ENCODE measurements at places on chromosomes 3 and 15.
A peak's percentile ranks its signal among the peaks of the same experiment; 100 is the strongest.

- DNase-seq, result no peak
Measured at GRCh38 chr15:31271224-31271635, 55.4 kb upstream of the KLF13 start.

DNA sequence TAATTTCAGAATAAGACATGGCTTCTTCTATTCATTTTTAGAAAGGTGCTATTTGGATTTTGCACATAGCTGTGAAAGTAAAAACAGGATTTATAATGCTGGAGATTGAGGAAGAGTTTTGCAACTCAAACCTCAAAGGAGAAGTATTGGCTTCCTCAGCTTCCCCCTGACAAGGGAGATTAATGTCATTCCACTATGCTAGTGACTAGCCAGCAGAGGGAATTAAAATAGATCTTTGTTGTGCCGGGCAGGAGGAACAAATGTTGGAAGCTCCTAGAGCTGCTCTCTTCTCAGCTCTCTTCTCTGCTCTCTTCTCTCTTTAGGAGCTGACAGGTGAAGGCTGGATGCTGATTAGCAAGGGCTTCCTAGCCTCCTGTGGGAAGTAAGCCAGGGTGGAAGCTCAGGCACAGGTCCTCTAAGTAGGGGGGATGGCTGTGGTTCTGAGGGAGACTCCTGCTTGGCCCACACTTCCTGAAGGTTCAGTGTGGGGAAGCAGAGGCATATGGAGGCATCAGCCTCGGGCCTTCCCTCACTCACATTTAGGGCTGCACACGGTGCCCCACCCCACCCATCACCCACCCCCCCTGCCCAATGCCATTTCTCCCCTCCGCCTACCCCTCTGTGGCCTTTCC is 29.6 kb downstream of the CX3CR1 start:
- DNase-seq, result no peak

DNA sequence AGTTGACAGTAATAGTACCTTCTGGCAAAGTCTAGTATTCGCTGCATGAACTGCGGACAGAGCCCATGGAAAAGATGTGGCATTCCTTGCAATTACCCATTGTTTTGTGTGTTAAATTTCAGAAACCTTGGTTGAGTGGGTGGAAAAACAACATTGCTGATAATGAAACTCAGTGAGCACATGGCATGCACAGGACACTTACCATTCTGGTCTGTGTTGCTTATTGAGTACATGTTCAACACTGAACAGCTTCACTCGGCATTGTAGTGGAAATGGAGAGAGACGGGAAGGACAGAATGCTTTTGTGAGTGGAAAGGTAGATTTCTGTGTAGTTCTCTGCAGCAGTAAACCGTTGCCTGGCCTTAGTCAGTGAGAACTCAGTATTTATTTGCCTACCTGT is 165.3 kb downstream of the FNDC3B start:
- DNase-seq, result no peak

- DNase-seq, result peak; percentile 40
Measured at GRCh38 chr15:40344631-40345120, 3.9 kb upstream of the CCDC9B start.

DNA sequence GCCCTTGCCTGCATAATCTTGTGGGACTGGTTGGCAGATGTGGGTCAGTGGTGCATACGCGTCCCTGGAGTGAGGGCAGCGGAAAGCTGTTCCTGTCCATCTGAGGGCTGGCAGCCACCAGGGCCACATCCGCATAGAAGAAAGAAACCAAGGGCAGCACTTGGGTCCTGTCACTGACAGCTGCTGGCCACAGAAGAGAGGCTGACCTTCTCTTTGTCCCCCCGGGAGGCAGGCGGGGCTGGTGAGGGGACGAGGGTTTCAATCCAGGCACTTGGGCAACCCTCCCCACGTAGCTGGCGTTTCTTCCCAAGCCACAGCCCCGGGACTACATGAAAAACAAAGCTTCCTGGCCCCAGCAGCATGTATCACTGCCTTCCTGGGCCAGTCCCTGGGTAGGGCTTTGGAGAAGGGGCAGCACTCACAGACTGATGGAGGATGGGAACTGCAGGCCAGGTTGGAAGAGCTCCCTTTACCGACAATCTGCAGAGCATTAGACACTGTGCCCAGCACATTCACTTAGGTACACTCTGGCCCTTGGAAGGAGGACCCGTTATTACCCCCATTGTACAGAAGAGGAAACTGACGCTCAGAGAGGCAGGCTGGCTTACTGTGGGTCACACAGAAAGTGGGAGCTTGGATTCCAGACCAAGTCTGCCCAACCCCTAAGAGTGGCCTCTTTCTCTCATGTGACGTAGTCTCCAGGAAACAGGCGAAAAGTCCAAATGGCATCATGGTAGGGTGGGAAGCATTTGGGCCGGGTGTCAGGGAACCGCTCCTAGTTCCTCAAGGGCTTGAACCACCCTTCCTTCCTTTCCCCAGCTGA is 78.8 kb upstream of the SLC6A6 start:
- no peak for DNase-seq

DNA sequence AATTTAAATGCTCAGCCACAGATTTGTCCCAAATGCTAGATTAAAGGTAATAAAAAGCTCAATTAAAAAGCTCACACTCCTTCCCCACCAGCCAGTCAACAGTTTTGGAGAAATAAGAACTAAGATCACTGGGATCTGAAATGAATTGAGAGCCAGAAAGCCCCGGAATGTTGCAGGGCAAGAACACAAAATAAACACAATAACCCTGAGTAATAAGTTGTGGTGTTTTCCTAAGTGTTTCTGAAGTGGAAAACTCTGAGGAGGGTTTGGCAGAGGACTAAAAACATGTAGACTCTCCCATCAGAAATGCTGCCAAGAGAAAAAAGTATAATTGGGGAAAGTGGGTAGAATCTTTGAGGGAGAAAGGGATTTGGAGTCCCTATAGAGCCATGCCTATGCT is 127.8 kb downstream of the ABI3BP start:
- no peak for DNase-seq

DNA sequence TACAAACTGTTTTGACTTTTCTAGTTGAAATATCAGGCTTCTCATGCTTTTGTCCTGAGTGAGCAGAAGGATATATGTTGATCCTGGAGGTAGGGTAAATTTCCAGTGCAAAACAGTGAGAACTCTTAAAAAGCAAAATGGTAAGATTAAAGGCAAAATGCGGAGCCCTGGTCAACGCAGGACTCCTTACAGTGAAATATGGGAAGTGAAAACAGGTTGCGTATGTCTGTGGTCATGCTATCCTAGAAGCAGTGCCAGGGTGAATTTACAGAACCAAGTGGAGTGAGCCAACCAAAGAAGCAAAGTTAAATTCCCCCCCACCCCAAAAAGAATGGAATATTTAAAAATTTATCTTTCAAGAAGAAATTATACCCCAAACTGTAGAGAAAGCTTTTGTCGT is 256.4 kb downstream of the NR2F2 start:
- no peak for DNase-seq

- DNase-seq, result peak; percentile 55
Measured at GRCh38 chr3:4834403-4834866, 144.8 kb upstream of the BHLHE40 start.

DNA sequence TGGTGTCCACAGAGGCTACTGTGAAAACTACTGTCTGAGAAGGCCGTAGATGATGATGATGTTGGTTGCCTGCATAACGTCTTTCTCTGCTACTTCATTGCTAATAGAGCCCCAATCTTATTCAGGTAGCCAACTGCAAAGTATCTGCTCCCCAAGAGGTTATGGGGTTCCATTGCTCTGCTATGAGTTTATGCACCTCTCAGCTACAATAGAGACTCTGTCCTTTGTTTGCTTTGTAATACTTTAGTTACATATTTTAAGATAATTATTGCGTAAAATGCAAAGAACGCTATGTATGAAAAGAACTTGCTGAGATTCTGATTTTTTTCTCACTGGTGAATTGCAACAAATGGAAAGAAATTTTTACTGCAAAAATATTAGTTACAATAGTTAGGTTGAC is 27.8 kb upstream of the GMPPB start:
- no peak for DNase-seq

DNA sequence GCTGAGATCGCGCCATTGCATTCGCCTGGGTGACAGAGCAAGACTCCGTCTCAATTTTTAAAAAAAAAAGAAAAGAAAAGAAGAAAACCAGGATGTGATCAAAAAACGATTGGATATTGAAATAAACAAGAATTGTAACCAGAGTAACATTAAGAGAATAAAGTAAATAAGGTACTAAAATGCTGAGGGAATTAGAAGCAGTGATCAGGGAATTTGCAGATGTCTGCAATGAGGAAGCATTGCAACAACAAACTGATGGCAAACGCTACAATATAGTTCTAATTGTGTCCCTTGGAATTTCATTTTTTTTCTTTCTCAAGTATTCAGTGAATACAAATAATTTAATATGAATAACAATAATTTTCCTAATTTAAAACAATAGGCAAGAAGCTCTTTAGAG is 1077.5 kb downstream of the TBL1XR1 start:
- no peak for DNase-seq

GRCh38 chr3:188562144-188562543 is 408.2 kb downstream of the LPP start:
- no peak for DNase-seq

- peak; percentile 66 for DNase-seq
Measured at GRCh38 chr15:35519541-35520149, 26.3 kb downstream of the DPH6 start.

DNA sequence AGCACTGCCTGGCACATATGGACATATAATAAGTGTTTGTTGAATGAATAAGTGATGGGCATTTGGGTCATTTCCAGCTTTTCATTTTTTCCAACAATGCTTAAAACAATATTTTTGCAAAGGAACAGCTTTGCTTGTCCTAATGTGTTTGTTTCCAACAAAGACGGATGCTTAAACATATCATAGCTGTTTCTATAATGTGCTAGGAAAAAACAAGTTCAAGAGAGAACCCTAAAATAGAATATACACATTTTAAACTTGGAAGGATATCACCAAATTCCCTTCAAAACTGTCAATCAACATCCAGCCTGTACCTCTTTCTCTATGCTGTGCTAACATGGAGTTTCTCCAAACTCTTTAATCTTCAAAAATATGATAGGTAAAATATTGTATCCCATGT is 224.5 kb upstream of the WNT5A start:
- DNase-seq, result no peak

DNA sequence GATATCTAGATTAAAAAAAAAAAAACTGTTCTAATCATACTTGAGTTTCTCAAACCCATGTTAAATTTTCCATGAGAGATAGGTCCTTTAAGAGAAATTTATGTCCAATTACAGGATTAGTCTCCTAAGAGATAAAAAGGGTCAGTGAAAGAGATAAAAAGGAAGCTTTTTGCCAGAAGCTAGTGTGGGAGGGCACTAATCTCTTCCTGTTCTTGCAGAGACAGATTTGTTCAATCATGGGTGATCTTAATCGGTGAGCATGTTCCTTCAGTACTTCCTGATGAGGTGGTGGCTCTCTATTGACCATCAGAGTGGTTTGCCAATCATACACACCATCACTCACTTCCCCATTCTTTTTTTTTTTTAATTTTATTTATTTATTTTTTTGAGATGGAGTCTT is 16.9 kb upstream of the LPP start:
- DNase-seq, result no peak

DNA sequence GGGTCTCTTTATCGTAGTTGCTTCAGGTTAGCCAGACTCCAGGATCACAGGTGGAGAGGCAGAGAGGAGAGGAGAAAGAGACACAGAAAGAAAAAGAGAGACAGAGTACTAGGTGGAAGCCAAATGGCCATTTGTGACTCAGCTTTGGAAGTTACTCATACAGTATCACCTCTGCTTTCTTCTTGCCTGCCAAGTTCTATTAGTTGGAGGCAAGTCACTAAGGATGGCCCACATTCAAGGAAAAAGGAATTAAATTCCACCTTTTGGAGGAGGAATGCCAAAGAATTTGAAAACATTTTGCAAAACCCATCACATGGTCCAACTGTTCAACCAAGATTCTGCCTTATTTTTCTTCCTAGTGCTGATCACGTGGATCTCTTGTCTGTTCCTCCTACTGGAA is 291.1 kb downstream of the CHL1 start:
- DNase-seq, result no peak

DNA sequence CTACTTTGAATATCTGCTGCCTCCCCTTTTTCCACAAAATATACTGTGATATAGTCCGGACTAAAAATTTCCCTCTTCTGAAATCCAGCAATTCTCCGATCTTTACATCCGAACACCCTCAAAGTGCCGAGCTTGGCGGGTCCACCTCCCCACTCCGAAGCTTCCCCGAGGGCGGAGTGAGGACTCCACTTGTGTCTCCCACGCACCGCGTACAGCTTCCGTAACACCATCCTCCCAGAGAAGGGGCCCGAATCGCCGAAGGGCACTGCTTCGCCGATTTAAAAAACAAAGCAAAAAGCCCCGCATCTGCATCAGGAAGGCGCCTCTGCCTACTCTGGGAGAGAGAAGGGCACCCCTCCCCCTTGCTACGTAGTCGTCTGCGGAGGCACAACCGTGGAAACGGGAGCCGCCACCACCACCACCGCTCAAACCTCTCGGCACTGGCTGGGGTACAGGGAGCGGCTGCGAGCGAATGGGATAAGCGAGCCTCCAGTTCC is 551 bp downstream of the NCBP2 start:
- DNase-seq, result peak; percentile 50

DNA sequence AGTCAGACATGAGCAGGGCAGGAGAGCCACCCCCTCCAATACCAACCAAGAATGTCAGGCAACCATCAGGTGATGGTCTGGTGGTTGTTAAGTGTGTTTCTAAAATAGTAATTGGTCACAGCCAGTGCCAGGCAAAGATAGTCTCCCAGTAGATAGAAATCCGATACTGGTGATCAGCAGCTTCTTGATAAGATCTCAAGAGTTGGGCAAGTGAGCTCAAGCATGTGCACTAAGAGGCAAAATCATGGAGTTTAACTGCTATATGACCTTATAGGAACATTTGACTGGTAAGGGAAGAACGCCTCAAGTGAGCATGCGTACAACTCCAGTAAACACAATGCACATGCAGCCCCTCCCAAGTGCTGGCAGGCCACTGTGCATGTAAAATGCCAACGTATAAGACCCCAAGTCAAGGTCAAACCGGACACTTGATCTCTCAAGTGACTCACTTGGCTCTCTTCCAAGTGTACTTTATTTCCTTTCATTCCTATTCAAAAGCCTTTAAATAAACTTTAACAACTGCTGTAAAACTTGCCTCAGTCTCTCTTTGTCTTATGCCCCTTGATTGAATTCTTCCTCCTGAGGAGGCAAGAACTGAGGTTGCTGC is 36.0 kb upstream of the CBLB start:
- DNase-seq, result no peak

GRCh38 chr3:23405081-23405480 is 202.0 kb downstream of the UBE2E2 start:
- DNase-seq, result no peak

DNA sequence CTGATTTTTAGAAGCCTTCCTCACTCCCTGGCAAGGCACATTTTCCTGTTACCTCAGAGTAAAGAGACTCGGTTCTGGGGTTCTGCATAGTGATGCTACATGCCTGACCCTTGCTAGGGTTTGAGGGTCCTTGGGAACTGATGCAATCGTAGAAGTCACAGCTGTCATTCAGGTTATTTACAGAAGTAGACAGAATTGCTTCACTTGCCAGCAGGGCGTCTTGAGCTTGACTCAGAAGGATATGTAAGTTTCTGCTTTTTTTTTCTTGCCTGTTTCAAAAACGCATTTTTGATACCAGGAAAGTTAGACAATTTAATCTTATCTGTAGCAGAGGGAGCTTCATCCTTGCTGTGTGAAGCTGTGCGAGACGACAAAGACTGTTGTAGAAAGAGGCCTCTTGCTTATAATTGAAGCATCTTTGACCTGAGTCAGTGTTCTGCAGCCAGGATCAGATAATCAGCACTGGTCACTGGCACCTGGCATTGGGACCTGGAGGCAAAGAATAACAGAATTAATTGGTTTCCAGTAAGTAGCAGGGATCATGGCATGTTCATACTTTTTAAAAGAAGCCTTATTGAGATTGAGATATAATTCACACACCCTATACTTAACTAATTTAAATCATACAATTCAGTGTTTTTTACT is 24.8 kb downstream of the CACNA1D start:
- DNase-seq, result no peak

GRCh38 chr15:66866656-66867055 is 164.6 kb downstream of the SMAD6 start:
- no peak for DNase-seq

Measured in T-cell (primary cell).